ENCODE measurements at places on chromosomes 6 and 20.

DNA sequence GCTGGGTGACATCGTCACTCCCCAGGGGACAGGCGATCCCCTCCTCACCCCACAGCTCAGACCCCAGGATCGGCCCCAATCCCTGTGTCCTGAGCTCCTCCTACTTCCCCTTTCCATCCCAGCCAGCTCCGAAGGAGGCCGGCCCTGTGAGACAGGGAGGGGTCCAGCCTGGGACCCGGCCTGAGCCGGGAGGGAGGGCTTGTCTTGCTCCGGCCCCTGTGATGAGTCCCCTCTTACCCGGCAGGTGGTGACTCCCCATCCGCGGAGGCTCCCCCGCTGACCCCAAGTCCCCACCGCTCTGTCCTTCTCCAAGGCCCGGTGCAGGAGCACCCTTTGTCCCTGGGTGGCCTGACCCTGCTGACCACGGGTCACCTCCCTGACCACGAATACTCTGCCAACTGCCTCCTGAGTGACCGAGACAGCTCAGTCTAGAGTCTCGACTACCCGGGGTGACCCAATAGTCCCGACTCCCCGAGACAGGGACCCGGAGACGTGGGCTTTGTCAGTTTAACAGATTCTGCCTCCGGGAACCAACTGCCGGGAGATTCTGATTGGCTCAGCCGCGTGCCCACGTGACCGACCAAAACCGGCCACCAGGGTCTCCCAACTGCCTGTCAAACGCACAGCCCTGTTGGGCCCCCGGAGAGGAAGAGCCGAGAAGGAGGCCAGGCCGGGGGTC lies 187.4 kb upstream of the PROKR2 start:
- no peak for DNase-seq

DNA sequence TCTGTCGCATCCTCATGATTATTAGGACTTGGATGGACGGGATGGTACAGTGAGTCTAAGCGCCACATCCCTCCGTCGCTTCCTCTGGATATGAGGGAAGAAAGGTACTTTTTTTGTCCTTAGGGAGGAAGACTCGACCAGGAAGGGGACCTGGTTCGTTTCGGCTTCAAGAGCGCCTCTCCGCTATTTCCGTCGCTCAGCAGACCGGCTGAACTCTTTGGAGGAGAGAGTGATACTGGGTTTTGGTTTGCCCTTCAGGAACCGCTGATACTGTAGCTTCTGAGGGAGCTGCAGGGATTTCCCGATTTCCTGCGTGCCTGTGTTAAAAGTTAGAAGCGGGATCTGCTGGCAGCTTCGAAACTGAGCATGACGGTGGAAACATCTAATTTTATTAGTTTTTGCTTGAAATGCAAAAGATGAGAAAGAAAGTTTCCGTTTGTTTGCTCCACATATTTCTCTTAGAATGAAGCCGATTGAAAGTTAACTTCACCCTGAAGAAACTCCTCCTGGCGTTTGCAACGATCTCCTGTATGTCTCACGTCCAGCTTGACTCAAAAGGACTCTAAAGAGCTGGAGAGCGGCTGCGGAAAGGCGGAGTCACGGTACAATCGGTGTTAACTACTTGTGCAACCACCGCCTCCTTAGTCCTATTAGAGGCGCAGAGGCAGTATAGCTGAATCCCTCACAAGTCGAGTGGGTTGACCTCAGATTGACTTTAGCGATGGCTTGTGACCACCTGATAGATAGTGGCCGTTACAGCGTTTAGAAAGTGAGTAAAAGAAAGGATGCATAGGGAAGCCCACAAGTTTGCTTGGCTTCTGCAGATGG lies 129.4 kb downstream of the TRIM27 start:
- no peak for DNase-seq

GRCh38 chr20:59984541-59984940 lies 26.3 kb downstream of the CDH26 start:
- no peak for DNase-seq

GRCh38 chr20:20425823-20426654 lies 58.1 kb downstream of the INSM1 start:
- DNase-seq: no peak

DNA sequence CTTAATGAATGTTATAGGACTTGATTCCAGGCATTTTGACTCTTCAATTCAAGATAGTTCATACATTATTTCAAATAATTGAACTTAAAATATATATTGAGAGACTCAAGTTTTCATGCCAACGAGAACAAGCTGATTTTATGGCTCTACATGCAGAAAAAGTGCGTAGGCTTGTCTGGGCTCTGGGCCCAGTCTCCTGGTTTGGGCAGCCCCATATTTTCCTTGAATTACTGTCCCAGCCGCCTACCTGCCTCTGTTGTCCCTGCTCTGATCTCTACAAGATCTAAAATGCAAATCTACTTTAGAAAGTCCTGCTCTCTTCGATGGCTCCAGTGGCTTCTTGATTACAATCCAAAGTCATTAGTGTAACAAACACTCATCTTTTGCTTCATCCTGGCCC lies 537.4 kb upstream of the CHD6 start:
- no peak for DNase-seq

All from activated naive CD4-positive, alpha-beta T cell treated with Interleukin-2 at 50 U/mL for 16 hours (primary cell).